HTR-8/SVneo (cell line): ENCODE measurements at places on chromosomes 3 and 15.

- no peak for DNase-seq
These were observed 110.3 kb upstream of the HACD2 start for GRCh38 chr3:123695152-123695551.

DNA sequence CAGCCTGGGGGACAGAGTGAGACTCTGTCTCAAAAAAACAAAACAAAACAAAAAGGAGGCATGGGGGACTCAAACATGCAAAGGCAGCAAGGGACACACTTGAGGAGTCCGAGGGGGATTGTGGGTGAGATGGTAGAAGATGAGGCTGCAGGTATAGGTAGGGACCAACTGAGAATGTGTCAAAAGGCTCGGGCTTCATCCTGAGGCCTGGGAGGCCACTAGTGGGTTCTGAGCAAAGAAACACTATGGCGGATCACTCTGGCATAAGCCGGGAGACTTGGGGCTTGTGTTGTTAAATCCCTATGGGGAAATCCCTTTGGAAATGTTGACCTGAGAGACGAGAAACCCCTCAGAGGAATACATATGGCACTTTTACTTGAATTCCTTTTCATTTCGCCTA is 21.2 kb downstream of the ZNF710 start:
- DNase-seq = no peak

DNA sequence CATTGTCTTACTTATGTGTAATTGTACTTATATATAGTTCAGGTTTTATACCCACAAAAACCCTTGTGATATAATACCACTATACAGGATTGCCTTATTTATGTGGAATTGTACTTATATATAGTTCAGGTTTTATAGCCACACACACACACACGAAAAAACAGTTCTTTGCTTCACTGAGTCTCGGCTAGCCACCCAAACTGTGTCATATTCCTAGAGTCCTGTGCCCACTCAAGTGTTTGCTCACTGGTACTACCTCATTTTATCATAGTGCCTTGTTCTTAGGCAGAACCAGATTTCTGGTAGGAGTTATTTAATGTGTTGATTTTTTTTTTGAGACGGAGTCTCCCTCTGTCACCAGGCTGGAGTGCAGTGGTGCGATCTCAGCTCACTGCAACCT is 12.5 kb downstream of the RASA2 start:
- DNase-seq = no peak

- no peak for DNase-seq
These were observed 20.5 kb downstream of the IFT122 start for GRCh38 chr3:129460572-129460971.

DNA sequence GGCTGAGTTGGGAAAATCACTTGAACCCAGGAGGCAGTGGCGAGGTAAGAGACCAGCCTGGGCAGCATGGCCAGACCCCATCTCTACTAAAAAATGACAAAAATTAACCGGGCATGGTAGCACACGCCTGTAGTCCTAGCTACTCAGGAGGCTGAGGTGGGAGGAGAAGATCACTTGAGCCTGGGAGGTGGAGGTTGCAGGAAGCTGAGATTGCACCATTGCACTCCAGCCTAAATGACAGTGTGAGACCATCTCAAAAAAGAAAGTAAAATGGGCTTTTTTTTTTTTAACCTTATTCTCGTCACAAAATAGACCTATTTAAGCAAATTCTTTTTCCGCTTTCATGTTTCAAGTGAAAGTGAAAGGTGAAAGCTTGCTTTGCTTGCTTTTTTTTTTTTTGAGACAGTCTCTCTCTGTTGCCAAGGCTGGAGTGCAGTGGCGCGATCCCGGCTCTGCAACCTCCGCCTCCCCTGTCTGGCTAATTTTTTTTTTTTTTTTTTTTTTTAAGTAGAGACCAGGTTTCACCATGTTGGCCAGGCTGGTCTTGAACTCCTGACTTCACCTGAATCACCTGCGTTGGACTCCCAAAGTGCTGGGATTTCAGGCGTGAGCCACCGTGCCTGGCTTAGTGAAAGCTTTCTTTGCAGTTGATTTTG is 3.6 kb downstream of the PDIA3 start:
- DNase-seq = no peak

- DNase-seq = peak; percentile 67
These were observed 2.3 kb upstream of the MBNL1 start for GRCh38 chr3:152266221-152266995.

DNA sequence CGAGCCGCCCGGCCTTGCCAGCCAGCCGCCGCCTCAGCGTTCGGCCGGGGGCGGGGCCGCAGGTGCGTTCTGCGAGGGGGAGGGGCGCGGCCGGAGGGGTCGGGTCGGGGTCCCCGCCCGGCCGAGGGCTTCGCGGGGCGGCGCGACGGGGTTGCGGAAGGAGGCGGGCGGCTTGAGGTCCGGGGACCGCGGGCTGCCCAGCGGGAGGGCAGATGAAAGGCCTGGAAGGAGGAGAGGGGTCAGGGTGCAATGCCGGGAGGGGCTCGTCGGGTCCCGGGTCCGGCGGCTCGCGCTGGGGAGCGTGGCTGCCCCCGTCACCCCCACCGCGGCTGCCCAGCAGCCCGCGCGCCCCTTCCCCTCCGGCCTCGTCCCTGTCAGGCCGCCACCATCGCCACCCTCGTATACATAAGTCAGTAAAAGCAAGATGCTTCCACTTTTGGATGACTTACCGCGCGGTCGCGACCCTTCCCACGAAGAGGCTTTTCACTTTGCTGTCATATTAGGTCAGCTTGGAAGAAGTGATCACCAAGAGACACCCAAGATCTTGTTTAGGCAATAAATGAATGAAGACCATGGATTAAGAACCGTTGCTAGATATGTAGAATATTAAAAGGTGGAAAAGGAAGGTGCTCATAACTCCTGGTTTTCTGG is 620 bp upstream of the ANP32A start:
- no peak for DNase-seq

- DNase-seq = no peak
These were observed 53.6 kb upstream of the RORA start for GRCh38 chr15:61282661-61283060.

DNA sequence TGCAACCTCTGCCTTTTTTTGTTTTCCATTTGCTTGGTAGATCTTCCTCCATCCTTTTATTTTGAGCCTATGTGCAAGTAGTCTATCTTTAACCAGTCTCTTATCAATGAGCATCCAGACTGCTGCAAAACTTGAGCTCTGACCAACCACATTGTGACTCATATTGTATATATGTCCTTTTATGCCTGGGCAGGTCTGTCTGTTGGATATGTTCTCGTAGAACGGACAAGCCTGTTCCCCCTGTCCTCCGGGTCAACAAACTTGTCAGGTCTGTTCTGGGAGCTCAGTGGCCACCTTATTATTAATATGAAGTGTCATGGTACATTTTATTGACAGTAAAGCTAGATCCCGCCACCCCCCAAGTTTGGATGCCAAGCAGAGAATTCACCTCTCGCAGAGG is 252.9 kb upstream of the ST8SIA2 start:
- no peak for DNase-seq

- no peak for DNase-seq
These were observed 299.3 kb upstream of the PDZRN3 start for GRCh38 chr3:73924048-73924447.

- DNase-seq = no peak
These were observed 57.6 kb downstream of the PDCD6IP start for GRCh38 chr3:33855884-33856546.

DNA sequence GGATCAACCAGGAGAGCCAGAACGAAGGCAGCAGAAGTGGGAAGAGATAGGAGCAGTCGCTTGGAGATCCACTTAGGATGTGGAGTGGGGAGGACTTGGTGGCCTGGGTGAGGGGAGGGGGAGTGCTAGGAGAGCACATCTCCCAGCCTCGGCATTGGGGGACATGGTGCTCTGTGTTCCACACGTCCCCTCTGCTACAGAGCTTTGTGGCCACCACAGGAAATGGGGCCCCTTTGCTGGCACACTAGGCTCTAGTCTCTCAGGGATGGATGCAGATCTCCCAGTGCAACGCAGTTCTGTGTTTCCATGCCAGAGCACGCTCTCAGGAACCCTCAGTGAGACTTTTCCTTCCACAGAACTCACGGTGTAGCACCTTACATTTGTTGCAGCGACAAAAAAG is 68.8 kb downstream of the CHDH start:
- no peak for DNase-seq

GRCh38 chr15:101191242-101191641 is 60.6 kb downstream of the CHSY1 start:
- no peak for DNase-seq

- no peak for DNase-seq
These were observed 93.8 kb downstream of the SLCO3A1 start for GRCh38 chr15:91947293-91947679.

DNA sequence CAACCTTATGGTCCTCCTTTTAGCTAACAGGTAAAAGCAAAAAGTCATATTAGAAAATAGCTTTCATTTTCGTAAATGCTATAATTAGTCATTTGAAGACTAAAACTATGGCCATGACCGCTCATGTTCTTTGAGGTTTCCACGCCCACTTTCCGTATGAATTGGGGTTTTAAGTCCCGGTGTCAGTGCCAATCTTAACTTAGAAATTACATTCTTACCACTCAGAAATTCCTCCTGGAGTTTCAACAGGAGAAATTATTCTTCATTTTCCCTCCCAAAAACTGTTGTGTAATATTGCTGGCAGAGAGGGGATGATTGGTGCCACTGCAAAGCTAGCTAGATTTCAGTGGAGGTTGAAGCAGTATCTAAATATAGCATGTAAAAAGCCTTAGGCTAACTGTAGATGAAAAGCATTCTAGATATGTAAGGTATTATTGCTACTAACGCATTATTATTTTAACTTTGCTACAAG is 71.0 kb upstream of the MDFIC2 start:
- no peak for DNase-seq

GRCh38 chr3:79247725-79248043 is 520.1 kb downstream of the ROBO1 start:
- DNase-seq = no peak
